ENCODE measurements at places on chromosomes 4 and X.

- DNase-seq = no peak
These were observed 160.0 kb downstream of the FHIP1A start for GRCh38 chr4:151568966-151569365.

- no peak for DNase-seq
These were observed 7.3 kb downstream of the NAP1L5 start for GRCh38 chr4:88690355-88690754.

DNA sequence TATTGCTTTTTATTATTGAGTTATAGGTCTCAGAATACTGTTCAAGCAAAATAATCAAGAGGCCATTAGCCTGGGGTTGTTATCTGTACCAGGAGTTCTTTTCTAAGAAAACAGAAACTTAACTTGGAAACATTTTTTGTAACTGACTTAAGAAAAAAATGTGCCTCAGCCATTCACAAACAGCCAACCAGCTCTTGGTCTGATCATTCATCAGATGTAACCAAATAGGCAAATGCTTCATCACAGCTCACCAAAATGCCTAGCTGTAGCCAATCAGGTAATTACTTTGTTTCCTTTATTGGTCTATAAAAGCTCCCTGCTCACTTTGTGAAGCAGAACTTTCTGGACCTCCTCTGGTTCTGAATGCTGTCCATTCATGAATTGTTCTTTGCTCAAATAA lies 387.7 kb downstream of the FAT4 start:
- no peak for DNase-seq

GRCh38 chrX:32597777-32598176 lies 613.6 kb downstream of the DMD start:
- no peak for DNase-seq

DNA sequence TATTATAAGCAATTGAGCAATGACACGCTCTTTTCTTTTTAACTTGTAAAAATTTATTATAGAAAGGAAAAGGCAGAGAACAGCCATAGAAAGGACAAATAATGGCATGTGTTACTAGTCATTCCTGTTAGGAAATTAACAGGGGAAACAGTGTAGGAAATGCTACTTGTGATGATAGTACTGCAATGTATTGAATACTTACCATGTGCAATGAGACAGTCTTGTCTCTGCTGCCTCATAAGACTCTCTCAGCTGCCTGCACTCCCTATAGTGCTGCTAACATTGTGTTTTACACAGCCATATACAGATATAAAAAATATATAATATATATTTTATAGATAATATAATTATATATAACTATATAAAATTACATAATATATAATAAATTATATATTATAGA lies 62.3 kb upstream of the SHOX start:
- DNase-seq = no peak

DNA sequence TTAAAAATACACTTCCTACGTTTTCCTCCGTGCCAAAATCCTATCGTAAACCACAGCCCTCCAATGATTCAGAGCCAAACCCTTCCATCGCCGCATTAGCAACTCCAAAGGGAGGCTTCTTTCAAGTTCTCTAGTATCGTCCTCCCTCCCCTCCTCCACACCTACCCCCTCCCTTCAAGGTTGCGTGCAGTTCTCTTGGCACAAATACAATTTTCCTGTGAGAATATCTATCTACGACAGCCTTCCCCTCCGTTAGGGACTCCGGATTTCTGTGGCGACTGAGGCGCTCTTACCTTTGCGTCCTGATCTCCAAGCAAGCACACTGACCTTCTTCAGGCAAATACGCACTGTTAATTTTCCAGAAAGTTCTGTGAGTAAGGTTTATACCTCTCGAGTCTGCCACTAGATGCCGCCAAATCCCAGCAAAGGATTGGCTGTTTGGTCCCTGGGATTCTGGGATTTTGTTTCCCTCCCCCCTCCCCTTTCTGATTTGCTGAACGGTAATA lies 1.2 kb upstream of the MORF4L2 start:
- peak; percentile 52 for DNase-seq

DNA sequence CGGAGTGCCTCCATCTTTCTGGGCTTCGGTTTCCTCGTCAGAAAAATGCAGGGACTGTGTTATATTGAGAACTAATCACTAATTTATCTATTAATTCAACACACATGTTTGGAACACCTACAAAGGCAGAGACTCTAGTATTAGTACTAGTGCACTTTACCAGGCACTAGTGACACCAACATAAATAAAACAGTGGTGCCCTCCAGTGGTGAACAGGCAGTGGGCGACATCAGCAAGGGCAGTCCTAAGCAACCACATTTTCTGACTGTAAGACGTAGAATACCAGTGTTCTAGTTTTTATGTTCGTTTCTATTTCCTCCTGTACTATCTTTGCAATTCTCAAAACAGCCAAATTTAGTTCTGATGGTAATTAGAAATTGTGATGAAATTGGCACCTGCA lies 69.1 kb upstream of the UCP1 start:
- no peak for DNase-seq

- DNase-seq = no peak
These were observed 93.2 kb upstream of the DIAPH2 start for GRCh38 chrX:96591421-96591820.
